CD4-positive, alpha-beta T cell treated with Interleukin-4 for 1 hour (primary cell): ENCODE measurements at places on chromosomes 1 and 21.
A peak's percentile ranks its signal among the peaks of the same experiment; 100 is the strongest.

DNA sequence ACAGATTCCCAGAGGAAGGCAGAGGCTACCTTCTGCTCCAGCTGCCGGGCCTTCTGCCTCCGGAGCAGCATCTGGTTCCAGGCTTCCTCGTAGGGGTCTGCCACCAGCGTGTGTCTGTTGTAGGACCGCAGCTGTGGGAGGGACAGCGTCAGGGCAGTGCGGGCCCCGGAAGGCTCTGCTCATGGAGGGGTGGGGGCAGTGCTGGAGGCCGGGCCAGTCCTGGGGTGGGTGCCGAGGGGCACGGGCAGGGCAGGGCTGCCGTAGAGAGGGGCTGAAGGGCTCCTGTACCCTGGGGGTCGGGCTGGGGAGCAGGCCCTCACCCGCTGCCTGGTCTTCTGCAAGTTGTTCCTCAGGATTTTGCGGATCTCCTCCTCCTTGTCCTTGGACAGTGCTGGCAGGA lies 53.2 kb downstream of the SLC9A1 start:
- no peak for DNase-seq

DNA sequence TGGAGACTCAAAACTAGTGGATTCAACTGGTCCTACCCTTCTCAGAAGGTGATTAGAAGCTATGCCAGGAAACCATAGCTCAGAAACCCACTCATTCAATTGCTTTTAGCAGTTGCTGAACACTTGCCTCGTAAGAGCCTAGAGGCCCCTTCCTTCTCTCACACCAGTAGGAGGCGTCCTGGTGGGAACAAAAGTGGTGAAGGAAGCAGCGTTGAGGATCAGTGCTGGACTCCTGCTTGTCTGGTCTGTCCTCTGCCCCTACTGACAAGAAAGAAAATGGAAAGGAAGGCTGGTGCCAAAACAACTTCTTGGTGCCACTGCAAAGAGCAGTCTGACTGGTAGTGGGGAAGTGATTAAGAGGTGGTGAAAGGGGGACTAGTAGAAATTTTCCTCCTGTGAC lies 269.7 kb downstream of the LMO4 start:
- DNase-seq, result no peak

GRCh38 chr1:18246543-18246942 lies 138.9 kb downstream of the IGSF21 start:
- no peak for DNase-seq

DNA sequence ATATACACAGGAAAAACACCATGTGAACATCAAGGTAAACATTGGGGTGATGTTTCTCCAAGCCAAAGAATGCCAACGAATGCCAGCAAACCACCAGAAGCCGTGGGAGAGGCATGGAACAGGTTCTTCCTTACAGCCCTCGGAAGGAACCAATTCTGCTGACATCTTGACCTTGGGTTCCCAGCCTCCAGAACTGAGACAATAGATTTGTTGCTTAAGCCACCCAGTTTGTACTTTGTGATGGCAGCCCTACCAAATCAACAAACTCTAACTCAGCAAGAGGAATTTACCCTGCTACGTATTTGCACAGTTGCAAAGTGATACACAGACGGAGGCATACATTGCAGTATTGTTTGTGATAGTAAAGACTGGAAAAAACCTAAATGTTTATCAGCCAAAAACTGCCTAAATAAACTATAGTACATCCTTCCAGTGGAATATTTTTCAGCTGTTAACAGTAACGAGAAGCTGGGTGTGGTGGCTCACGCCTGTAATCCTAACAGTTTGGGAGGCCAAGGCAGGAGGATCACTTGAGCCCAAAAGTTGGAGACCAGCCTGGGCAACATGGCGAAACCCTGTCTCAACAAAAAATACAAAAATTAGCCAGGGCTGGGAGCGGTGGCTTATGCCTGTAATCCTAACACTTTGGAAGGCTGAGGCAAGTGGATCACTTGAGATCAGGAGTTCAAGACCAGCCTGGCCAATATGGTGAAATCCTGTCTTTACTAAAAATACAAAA lies 12.5 kb upstream of the ZC3H12A start:
- DNase-seq, result no peak

GRCh38 chr1:238672262-238672661 lies 714.1 kb upstream of the CHRM3 start:
- DNase-seq, result no peak

- no peak for DNase-seq
Observed at GRCh38 chr1:52423055-52423454, 18.7 kb downstream of the PRPF38A start.

DNA sequence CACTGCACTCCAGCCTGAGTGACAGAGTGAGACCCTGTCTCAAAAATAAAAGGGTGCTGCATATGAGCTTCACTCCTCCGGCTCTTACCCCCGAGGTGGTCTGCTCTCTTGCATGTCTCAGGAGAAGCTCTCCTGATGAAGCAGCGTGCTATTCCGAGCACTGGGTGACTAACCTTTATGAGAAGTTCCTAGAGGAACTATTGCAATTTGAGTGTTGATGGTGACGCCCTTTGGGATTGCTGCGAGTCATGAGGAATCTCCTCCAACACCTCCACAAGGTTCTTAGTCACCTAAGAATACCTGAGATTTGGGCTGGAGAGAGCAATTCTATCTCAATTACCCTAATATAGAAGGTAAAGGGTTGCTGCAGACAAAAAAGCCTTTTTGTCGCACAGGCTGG lies 40.8 kb upstream of the TINAGL1 start:
- no peak for DNase-seq

- peak; percentile 40 for DNase-seq
Observed at GRCh38 chr1:86739648-86740509, 35.5 kb downstream of the SH3GLB1 start.

DNA sequence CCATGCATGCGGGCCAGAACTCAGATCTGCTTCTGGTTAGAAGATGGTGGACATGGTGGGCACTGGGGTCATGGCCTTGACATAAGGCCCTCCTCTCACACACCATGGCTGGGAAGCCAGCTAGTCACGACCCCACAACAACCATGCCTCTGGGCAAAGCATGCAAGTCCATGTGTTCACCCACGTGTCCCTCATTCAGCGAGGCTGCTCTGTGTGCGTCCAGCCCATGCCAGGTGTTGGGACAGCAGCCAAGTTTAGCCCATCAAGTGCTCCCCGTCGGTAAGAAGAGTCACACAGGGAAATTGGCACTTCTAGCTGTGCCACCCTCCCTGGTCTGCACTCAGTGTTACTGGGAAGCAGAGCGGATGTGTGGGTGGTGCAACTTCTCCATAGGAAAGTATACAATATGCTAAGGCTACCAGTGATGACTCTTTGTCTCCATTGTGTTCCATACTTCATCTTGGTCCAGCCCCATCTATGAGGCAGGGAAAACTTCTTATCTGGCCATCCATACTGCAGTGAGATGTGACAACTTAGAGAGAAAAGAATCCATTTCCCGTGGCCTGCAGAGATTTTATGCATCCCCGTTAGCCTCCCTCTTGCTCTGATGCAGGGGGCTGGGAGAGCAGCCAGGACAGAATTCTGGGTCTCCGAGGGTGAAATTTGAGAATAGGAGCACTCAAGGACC lies 198.0 kb downstream of the GRIK3 start:
- no peak for DNase-seq

DNA sequence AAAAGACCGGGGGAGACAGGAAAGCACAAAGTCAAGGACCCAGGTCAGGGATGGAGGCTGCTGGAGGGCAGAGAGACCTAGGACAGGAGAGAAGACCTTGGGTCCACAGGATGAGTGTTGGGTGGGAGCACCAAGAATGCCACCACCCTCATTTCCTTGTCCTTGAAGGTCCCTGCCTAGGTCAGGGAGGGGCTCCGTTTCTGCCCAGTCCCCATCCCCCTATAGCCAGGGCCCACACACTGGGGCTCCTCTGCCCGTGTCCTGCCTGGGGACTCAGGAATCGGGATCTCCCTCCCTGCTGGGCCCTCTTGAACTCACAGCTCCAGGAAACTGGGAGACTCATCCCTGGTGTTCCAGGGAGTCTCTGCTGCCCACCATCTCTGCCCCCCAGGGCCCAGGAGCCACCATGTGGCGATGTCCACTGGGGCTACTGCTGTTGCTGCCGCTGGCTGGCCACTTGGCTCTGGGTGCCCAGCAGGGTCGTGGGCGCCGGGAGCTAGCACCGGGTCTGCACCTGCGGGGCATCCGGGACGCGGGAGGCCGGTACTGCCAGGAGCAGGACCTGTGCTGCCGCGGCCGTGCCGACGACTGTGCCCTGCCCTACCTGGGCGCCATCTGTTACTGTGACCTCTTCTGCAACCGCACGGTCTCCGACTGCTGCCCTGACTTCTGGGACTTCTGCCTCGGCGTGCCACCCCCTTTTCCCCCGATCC lies 584 bp downstream of the TINAGL1 start:
- no peak for DNase-seq

DNA sequence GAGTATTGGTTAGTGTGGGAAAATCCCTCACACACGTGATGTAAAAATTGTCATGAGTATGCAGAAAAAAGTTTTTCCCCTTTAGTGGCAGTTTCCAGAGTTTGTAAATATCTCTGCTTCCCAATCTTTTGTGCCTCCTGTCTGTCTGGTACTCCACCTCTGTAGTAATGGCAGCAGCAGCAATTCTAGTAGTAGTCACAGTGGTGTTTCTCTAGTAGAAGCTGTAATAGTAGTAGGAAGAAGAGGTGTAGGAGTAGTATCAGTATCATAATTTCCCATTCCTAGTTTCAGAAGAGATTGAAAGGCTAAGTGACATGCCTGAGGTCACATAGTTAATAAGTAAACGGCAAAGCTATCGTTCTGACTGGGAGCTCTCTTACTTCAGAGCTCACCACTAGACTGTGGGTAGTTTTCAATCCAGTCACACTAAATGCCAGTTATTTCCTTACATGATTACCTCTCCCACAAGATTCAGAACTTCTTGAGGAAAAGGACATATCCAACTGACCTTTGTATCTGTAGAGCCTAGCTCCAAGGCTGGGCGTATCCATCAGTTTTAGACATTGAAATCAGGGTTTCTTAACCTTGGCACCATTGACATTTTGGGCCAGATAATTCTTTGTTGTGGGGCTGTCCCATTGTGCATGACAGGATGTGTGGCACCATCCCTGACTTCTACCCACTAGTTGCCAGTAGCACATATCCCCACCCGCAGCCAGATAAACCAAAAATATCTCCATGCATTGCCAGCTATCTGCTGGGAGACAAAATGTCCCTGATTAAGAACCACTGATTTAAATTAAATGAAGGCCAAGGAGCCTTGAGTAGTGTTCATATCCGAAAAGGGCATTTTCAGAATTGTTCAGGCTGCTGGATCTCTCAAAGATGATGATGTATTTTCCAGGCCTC lies 135.9 kb downstream of the FGGY start:
- DNase-seq, result no peak

- DNase-seq, result no peak
Observed at GRCh38 chr1:206971029-206971655, 882 bp upstream of the FCAMR start.
